ENCODE measurements at places on chromosomes 5 and 9.

DNA sequence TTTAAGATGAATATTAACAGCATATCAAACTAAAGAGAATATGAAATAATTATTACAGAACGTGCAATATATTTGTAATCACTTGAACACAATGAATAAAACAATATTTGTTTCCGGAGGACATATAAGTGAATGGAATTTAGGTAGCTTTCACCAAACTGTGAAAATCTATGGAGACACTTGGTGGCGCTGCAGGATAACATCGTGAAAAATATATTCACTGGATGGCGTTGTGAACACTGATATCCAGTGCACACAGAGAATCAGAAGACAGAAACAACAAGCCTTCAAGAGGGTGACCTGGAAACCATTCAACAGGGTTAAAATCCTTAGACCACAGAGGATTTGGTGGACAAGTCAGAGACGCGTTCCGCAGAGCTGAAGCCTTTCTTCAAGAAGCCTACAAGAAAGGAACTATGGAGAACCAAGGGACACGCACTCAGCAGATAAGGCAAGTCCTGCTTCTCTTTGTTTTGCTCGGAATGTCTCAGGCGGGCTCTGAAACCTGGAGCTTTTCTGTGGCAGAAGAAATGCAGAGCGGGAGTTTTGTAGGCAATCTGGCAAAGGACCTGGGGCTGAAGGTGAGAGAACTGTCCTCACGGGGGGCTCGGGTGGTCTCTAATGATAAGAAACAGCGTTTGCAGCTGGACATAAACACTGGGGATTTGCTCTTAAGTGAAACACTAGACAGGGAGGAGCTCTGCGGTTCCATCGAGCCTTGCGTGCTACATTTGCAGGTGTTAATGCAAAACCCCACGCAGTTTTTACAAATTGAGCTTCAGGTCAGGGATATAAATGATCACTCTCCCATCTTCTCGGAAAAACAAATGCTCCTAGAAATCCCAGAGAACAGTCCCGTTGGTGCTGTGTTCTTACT is at the start of gene PCDHB11:
PCDHB11 (plus strand) TSS at position 269 of the 877 bp plus-strand sequence; CDS start at position 417, 148 bp downstream.
- no peak for DNase-seq

- DNase-seq = no peak
These were observed 42.4 kb downstream of the CWC27 start for GRCh38 chr5:64811050-64811640.

DNA sequence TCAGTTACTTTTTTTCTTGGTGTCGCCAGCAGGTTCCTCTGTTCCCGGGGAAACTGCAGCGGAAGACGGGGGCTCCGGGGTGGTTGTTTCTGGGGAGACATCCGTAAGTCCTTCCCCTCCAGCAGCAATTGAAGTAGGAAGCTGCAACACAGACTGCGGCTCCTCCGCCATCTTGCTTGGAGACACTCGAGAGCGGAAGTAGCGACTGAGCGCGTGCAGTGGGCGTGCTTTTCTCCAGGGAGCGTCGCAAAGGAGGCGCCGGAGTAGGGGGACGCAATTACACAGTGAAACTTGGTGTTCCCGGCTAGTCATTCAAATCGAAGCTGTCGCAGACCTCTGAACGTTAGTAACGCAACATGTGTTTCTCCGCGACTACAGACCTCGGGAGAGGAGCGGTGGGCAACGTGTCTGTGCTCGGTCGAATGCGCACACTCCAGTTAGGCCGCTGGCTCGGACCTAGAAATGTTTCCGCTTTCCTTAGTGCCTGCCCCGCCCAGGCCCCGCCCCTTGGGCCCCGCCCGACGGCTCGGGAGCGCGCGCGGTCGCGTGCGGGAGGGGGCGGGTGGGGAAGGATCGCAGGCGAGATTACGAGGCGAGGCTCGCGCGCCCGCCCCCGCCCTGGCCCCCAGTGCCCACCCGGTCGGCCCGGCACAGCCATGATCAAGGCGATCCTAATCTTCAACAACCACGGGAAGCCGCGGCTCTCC is at the start of the genes AP3S1 and ATG12:
AP3S1 (plus strand) TSS at position 554 of the 707 bp plus-strand sequence; CDS start at position 657, 103 bp downstream.
ATG12 (minus strand) TSS at position 184 of the 707 bp plus-strand sequence; CDS start at position 171, 13 bp downstream.
- DNase-seq = peak; percentile 69

GRCh38 chr5:138082033-138082432 is 1.8 kb upstream of the WNT8A start:
- no peak for DNase-seq

DNA sequence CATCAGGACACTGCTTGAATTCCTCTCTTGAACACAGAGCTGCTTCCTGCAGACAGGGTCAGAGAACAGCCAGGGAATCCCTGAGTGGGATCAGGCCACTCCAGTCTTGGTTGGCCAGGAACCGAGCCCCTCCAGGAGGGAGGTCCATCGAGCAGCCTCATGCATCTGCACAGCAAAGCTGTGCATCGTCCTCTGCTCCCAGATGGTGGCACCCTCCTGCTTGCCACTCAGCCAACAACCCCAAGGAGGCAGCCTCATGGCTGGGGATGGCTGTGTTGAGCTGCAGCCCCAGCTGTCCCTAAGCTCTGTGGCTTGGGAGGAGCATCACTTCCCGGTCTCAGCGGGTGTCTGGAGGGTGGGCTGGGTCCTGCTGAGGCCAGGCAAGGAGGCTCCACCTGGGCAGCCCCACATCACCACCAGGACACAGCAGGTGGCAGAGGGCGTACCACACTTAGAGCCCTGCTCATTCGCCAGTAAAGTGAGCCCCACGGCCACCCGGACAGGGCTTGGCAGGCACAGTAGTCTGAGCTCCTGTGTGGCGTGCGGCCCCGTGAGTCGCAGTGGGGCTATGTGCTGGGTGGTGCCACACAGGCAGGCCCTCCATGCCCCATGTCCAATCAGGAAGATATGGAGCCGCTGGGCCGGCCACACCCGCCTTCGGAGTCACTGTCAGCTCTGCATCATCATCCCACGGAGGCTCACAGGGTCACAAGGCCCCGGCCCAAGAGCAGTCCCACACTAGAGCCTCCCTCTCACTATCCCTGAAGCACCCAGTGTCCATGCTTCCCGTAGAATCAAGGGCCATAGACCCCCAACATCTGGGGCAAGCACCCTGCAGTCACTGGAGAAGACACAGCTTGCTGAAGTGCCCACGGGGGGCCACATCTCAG is 11.9 kb downstream of the LPCAT1 start:
- no peak for DNase-seq

DNA sequence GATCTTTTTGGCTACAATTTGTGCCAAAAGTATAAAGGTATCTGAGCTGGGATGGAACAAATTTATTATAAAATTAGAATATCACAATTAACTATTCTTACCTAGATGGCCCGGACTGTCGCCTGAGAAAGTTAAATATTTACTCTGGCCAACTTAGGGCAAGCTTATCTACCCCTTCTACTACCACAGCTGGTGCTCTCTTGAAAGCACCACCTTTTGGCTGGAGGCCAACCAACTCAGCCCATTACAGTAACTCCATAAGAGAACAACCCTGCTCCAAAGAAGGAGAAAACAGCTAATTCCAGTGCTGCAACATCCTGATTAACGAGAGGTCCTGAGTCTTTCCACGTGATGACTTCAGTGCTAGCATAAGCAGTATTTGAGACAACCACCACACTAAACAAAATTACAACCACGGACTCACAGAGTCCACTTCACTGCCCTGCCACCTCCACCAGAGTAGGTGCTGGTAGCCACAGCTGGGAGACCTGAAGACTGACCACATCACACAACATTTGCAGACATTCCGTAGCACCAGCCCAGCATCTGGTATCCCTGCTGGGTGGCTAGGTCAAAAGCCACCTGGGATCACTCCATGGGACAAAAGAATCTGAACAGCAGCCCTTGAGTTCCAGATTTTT is 43.2 kb downstream of the RGMB start:
- no peak for DNase-seq

- no peak for DNase-seq
These were observed 7.5 kb upstream of the POU5F2 start for GRCh38 chr5:93748875-93749397.

DNA sequence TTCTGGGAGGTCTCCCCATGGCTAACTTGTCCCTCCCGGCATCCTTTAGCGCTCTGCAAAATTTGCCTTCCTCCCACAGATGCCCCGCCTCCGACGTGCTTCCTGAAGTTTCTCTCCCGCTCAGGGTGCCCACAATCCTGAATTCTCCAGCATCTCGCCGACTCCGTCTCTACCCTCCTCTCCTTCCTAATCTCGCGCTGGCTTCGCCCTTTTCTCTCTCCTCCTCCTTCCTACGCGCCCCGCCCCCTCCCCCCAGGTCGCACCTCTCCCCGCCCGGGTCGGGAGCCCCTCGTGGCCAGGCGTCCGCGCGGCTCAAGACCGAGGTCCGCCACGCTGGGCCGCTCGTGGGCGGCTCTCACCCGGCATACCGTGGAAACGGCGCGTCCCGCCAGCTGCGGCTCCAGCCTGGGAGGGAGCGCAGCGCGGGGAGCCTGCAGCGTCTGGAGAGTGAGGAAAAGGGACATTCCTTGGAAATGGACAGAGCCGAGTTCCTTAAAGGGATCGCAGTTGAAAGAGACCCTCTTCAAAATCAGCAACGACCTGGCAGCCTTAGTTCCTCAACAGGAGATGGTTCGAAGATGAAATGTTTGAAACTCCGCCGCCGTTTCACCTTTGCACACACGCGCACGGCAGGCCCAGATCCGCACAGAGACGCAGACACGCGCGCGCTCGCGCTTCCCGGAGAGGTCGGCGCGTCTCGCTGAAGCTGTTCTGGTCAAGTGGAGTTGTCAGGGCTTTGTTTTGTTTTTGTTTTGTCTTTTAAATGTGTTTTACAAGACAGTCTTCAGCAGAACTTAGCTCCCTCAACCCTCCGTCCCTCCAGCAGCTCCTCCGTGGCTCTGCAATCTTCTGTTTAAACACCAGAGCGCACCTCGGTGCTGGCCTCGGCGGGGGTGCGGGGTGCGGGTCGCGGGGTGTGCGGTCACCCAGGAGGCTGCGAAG is 5.0 kb upstream of the IRX2 start:
- no peak for DNase-seq

DNA sequence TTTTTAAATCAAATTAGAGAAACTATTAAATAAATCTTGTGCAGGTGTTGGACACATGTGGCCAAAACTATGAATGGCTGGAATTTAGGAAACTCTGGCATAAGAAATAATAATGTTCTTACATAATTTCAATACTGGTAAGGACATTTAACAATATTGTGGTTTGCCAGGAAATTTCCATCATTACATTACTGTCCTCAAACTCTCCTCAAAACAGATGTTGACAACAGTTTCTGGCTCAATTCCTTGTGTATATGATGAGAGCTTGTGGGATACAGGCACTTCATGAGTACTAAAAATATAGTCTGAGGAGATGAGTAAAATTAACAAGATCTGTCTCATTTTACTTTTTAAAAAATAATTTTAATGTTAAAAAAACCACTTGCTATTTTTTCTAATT is 27.9 kb downstream of the MCTP1 start:
- no peak for DNase-seq

GRCh38 chr9:81077572-81077971 is 611.8 kb downstream of the TLE1 start:
- DNase-seq = no peak

DNA sequence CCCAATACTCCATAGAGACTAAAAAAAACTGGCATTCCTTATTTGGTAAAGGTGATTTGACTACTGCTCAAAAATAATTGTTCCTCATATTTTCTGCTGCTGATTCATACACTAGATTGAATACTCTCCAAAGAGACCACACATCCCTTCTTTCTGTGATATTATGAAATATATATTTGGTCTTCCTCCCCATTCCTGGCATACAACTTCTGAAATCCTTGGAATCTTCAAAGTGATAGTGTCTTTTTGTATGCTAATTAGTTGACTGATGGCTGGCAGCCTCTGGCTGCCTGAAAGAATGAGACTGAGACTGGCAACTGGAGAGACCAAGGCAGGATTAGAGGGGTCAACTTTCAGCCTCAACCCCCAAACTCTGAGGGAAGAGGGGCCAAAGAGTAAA is 348.0 kb upstream of the RFX3 start:
- no peak for DNase-seq

DNA sequence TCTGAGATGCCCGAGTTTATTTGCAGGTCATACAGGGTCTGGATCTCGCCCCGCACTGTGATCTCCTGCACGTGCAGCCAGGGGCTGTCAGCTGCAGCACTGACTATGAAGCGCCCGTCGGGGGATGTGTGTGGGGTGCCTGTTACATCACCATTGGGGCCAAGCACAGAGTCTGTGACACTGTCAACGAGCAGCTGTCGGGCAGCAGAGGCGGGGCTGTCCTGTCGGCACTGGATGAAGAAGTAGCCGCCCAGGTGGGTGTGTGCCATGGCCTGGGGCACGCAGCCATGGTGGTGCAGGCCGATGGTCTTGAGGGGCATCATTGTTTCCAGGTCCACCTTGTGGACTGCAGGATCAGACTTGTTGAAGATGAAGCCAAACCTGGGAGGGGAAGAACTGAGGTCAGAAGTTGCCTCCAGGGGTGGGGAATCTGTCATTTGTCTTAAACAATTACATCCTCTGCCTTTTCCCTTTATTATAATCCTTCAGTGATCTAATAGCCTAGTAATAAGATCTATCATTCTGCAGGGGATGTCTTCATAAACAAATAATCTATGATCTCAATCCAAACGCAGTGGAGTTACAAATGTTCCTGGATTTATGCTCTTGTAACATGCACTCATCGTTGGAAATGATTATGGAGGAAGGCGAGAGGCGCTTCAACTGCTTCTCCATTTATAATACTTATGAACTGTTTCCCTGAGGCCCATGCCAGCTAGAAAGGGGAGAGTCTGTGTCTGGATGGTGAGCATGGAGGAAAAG is 147.8 kb downstream of the HSPA4 start:
- DNase-seq = no peak

DNA sequence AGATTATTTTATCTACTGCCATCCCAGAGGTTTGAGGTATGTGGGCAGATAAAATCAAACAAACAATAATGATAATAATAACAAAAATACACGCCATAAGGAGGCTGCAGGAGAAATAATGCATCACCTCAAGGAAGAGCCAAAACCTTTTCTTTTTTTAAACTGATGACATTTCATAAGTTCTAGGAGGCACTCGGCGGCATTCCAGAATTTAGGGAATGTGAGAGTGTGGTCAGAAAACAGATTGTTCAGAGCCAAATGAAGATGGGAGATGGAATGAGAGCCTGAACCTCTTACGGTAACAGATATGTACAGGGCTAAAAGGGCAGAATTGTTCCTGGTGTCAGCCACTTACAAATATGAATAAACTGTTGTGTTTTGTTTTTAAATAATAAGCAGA is 615.0 kb upstream of the CHD1 start:
- no peak for DNase-seq

DNA sequence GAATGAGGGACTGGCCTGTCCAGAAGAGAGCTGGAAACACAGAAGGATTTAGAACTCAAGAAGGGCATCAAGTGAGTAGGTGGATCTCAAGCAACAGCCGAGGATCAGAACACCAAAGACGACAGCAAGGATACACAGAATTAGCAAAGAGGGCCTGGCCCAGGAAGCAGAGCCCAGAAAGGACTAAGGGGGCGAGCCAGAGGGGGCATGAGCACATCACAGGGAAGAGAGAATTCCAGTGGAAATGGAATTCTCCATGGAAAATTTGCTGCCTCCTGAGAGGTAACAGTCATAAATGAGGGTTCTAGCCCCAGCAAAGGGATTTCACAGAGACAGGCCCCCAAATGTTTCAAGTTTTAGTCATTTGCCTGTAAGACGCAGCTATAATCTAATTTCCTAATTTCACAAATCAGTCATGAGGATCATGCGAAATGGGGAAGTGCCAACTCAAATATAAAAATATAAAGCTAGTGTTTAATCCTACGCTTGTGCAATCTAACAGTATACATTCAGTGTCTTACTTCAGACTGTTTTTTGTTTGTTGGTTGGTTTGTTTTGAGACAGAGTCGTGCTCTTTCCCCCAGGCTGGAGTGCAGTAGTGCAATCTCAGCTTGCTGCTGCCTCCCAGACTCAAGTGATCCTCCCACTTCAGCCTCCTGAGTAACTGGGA is 46.7 kb downstream of the FNBP1 start:
- no peak for DNase-seq
